CD4-positive, alpha-beta T cell treated with Interleukin-17A for 1 hour (primary cell): ENCODE measurements at places on chromosomes 6 and 20.
A peak's percentile ranks its signal among the peaks of the same experiment; 100 is the strongest.

- no peak for DNase-seq
Measured at GRCh38 chr6:154297721-154298120, 58.9 kb downstream of the IPCEF1 start.

GRCh38 chr6:41093729-41094128, 21.0 kb downstream of the NFYA start:
- no peak for DNase-seq

GRCh38 chr20:64053841-64054661, 4.6 kb upstream of the SOX18 start:
- DNase-seq = no peak

DNA sequence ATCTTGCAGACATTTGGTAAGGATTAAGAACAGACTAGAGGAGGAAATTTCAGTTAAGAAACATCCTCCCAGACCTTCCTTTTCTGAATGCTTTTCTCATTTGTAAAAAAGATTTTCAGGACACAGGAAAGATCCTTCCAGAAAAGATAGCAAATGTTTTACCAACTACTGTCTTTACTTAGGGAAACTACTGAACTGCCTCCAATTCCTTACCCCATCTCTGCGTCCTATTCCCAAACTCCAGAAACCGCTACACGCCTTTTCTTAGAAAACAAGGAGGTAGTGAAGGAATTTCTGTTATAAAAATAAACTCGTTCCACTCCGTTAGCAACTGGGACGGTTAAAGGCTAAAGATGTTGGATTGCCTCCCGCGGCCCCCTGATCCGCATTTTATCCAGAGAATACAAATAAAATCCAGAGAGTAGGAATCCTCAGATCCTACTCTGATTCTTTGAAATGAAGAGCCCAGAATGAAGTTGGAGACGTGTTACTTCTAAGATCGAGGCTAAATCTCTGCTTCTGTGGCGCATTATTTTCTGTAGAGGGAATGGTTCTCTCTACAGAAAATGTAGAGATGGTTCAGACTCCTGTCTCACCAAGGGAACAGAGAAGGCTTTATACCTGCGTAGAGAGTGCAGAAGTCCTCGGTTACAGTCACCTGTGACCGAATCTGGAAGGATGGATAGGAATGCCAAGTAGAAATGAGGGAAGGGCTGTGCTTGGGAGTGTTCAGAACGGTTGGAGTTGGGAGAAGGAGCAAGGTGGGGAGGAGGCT, 133.0 kb downstream of the GPX5 start:
- no peak for DNase-seq

DNA sequence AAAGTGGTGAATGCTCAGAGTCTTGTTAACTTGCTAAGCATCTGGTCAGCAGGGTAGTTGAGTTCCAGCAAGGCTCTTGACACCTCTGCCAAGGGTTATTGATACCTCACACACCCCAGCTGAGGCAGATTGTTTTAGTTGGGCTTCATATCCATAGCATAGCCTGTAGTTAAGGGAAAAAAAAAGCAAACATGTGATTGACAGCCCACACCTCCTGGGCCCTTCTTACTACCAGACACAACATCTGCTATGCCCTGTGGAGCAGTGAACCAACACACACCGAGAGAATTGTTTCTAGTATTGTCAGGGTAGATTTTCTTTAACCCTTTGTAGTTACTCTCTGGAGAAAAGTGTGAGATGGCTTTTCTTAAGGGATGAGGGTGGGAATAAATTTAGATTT, 697.0 kb upstream of the POU3F2 start:
- DNase-seq = no peak

DNA sequence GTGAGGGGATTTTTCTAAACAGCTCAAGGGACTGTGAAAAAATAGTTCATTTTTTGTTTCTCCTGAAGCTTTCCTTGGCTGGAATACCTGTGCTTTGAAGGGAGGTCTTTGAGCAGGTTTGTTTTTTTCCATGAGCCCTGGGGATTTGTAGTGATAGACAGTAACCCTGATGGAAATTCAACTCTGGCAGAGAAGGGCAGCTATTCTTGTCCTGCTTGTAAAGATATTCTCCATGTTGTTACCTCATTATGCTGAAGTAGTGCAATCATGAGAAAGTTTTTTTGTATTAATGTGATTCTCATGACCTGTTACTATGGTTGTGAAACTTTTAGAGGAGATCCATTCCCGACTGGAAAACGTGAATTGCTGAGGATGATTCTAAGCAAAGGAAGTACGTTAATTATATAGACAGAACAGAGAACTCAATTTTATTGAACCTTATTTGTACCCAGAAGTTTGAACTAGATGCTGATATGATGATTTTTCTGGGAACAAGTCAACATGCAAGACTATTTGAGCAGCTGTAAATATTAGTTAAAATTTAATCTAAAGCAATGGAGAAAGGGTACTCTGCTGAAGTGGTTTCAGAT, 12.5 kb downstream of the UTRN start:
- DNase-seq = no peak

DNA sequence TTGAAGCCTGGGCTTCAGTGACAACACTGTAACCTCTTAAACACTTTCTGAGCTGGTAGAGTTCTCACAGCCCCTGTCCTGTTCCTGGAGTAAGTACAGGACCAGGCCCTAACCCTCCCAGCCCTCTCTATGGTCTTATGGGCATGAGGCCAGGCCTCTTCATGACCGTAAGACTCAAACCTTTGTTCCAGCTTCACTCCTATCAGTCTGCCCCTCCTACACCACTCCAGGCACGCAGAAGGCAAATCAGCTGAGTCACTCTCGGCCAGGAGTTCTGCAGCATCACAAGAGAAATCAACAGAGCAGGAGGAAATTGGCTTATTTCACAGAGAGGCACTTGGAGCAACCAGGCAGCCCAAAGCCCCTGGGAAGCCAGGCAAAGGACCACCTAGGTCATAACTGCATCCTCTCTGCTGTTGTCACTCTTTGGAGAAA, 25.3 kb upstream of the CHD6 start:
- DNase-seq = no peak

GRCh38 chr6:52532457-52532856, 44.4 kb downstream of the TRAM2 start:
- DNase-seq = no peak

- DNase-seq = no peak
Measured at GRCh38 chr20:3106658-3107463, 22.3 kb upstream of the AVP start.

DNA sequence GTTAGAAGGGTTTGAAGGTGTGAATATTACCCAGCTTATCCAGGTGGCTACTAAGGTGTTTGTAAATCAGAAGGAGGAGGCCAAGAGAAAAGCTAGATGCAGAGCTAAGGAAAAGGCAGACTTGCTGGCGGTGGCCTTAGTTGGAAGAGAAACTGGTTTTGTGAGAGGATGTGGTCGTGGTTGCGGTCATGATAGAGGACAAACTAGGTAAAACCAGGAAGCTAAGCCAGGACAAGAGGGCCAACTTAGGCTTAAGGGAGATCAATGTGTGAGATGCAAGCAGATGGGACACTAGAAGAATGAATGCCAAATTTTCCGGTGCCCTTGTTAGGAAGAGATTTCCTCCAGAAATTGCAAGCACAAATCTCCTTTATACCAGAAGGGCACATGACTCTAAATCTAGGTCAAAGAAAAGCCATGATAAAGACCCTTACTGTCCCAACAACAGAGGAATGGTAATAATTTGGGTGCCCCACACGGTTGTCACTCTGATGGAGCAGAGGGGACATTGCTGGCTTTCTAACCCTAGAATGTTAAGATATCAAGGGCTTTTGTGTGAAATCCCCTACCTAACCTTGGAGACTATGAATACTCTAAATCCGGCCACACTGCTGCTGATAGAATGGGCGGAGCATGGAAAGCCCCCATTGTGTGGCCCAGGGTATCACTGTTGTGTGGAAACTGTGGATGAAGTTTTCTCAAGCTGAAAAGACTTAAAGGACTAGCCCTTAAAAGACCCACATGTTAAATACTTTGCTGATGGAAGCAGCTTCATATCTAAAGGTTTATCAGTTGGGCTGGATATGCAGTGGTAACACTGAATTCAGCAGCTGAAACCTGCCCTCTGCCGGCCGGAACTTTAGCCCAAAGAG, 7.8 kb downstream of the IL22RA2 start:
- peak; percentile 43 for DNase-seq

- no peak for DNase-seq
Measured at GRCh38 chr6:134420614-134421181, 102.8 kb upstream of the SGK1 start.

DNA sequence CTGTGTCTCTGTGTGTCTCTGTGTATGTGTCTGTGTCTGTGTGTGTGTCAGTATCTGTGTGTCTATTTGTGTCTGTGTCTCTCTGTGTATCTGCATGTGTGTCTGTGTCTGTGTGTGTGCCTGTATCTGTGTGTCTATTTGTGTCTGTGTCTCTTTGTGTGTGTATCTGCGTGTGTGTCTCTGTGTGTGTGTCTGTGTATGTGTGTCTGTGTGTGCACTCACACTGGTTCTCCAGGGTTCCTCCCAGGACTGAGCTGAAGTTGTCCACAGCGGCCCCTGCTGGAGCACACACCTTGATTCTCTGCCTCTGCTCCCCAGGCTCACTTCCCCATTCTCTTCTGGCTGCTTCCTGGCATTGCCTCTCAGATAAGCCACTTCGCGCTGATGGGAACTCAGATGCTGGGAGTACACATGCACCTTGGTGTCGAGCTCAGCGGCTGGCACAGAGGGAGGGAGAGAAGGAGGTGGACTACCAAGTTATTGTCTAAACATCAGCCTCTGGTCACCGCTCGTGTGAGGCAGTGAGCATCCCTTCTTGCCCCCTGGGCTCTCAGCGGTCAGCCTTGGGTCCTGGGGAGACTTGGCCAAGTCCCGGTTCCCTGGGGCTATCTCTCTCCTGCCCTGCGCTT, 104.9 kb upstream of the NXT1 start:
- DNase-seq = peak; percentile 11

GRCh38 chr6:100923481-100924165, 42.5 kb upstream of the ASCC3 start:
- DNase-seq = no peak

GRCh38 chr20:60760256-60761000, 491.6 kb upstream of the CDH4 start:
- DNase-seq = no peak

DNA sequence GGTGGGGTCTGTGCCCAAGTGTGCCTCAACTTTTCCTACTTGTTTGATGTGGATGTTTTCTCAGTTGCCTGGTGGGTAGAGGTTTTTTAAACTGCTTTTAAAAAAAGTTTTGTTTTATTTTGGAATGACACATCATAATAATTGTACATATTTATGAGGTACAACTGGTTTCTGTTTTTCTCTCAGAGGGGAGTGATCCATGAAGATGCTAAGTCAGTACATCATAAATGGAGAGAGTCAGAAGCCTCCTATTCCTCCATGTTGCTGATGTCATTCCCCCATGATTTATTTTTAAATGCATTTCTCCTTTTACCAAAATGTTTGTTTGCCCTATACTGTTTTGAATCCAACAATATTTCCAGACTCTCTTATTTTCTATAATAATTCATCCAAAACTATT, 77.3 kb upstream of the CLVS2 start:
- no peak for DNase-seq

DNA sequence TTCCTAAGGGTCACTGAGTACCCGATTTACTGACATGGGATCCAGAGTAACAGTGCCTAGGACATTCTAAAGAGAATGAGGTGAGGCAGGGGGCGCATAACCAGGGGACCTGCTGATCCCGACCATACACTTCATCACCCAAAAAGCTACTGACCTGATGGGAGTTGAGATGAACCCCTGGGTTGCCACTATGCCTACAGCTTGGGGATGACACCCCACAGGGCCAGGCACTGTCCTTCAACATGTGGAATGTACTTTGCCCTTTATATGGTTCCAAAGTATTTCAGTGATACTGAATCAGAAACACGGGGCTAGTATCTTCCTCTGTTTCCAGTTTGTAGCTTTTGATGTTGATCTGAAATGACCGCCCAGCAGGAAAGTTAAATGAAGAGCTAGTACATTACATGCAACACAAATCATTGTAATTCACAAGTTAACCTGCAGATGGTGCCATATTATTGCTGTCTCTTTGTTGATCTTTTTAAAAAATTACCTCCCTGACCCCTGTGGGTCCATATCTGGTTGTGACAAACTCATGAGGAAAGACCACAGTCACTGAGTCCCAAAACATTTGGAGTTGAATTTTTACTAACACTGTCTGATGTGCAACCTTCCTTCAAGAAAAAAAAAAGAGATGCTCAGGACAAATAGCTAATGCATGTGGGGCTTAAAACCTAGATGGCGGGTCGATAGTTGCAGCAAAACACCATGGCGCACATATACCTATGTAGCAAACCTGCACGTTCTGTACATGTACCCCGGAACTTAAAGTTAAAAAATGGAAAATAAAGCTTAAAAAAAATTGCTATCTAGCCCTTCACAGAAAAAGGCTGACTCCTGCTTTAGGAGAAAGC, 42.7 kb upstream of the GCNT2 start:
- DNase-seq = peak; percentile 47

DNA sequence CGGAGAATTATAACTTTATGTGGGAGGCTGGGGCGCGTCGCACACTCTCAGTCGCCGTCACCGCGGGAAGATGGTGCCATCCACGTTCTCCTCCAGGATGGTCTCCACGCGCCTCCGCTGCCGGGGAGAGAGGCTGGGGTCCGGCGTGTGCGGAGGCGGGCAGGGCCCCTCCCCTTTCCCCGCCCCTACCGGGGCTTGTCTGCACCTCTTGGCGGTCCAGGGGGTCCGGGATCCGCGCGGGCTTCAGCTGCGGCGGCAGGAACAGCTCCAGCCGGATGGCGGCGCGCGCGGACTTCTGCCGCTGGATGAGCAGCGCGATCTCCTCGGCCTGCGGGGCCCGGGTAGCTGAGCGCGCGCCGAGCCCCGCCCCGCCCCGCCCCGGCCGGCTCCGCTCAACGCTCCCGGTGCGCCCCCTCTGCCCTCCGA, 807 bp downstream of the LKAAEAR1 start:
- DNase-seq = peak; percentile 76

GRCh38 chr6:163319609-163320366, 94.7 kb upstream of the QKI start:
- DNase-seq = no peak

GRCh38 chr6:99780556-99780885, 173.9 kb downstream of the PRDM13 start:
- no peak for DNase-seq

- DNase-seq = no peak
Measured at GRCh38 chr20:46642265-46642968, 8.8 kb downstream of the SLC13A3 start.

GRCh38 chr20:48292806-48293205, 507.5 kb upstream of the SULF2 start:
- DNase-seq = no peak

DNA sequence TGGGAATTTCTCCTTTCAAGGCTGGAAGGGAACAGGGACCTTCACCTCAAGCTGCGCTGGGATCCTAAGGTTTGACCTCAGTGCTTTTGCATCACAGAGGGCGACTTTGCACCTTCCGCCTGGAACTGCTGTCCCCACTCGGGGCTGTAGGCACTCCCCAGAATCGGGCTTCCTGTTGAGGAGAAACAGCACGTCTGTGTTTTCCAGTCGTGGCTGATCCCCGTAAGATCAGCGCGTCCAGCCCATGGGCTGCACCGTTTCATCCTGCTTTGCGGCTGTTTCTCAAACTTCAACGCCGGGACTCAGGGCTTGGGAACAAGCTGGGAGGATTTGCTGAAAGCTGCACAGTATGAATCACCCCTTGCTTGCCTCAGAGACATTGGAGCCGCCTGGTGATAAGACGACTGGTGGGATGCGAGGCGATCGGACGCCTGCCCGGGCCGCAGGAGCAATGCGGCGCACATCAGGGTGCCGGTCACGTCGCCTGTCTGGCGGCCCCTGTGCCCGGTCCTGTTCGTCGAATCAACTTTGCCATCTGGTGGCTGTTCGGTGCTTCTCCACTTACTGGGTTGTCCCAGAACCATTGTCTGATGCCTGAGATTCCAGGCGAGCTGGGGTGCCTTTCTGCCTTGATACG, 53.6 kb upstream of the FRMD1 start:
- no peak for DNase-seq
